ENCODE measurements at places on chromosomes 12 and 14.

DNA sequence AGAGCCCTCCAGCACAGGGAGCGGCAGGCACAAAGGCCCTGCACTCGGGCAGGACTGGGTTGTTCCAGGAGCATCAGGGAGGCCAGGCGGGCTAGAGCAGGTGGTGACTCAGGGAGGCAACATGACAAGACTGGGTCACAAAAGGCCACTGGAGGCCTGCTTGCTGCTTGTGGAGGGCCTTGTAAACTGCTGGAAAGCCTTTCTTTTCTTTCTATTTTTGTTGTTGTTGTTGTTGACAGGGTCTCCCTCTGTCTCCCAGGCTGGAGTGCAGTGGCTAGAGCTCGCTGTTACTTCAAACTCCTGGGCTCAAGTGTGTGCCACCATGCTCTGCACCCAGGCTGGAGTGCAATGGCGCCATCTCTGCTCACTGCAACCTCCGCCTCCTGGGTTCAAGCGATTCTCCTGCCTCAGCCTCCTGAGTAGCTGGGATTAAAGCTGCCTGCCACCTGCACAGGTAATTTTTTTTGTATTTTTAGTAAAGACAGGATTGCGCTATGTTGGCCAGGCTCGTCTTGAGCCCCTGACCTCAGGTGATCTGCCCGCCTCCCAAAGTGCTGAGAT, 11.8 kb upstream of the RCOR1 start:
- DNase-seq = no peak

- no peak for DNase-seq
Measured at GRCh38 chr12:56358836-56359532, 923 bp downstream of the STAT2 start.

- no peak for DNase-seq
Measured at GRCh38 chr12:20314328-20314727, 54.0 kb upstream of the PDE3A start.

DNA sequence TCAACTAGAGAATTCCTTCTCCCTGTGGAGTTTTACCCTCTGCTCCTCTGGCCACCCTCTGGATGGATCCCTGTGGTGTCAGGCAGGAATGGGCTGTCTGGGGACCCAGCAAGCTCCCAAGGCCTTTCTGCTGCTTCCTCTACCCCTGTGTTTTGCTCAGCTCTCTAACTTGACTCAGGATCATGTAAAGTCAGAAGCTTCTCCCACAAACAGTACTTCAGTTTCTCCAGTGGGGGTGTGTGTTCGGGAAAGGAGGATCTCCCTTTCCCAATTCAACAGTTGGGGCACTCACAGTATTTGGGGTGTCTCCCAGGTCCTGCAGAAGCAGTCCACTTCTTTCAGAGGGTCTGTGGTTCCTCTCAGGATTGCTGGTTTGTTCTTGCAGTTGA, 162.4 kb upstream of the NUDT4 start:
- DNase-seq = no peak

DNA sequence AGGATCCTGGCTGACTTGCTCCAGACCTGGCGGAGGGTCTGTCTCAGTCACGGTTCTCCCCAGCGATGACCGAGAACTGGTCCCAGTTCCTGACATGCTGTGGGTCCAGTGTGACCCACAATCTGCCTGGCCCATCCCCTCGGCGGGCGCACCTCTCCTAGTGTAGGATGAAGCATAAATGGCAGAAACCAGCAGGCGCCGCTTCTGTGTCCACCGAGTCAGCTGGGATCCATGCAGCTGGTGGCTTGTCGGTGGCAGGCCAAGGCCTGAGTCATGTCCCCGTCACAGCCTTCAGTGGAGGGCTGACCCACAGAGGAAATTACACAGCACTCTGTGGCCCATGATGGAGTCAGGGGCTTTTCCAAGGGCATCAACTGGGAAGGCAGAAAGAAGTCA, 38.5 kb downstream of the NFKBIA start:
- no peak for DNase-seq

- no peak for DNase-seq
Measured at GRCh38 chr14:103057028-103057371, 349 bp downstream of the CDC42BPB start.

- no peak for DNase-seq
Measured at GRCh38 chr12:30706476-30706875, 10.8 kb upstream of the IPO8 start.

GRCh38 chr12:114623737-114624136, 60.2 kb downstream of the TBX3 start:
- no peak for DNase-seq

GRCh38 chr12:108788076-108788782, 56.9 kb upstream of the CORO1C start:
- DNase-seq = no peak

DNA sequence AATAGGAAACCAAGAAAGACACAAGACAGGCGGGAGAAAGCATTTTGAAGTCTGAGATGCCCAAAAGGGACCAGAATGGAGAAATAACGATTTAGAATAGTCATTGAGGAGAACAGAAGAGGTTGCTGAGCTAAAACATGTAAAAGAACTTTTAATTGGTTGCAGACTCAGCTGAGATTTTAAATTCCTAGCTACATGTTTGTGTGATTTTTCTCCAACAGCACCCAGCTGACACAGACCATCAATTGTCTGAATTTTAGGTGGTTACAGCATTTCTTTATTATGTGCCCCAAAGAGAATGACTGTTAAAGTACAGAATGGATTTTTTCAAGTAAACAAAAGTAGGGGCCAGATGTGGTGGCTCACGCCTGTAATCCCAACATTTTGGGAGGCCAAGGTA, 50.3 kb downstream of the BAZ1A start:
- no peak for DNase-seq

- DNase-seq = no peak
Measured at GRCh38 chr14:22630486-22630885, 13.7 kb downstream of the OR6J1 start.

- no peak for DNase-seq
Measured at GRCh38 chr14:53932966-53933365, 23.7 kb downstream of the BMP4 start.

GRCh38 chr12:124027753-124028554, 54.9 kb downstream of the ZNF664 start:
- no peak for DNase-seq

DNA sequence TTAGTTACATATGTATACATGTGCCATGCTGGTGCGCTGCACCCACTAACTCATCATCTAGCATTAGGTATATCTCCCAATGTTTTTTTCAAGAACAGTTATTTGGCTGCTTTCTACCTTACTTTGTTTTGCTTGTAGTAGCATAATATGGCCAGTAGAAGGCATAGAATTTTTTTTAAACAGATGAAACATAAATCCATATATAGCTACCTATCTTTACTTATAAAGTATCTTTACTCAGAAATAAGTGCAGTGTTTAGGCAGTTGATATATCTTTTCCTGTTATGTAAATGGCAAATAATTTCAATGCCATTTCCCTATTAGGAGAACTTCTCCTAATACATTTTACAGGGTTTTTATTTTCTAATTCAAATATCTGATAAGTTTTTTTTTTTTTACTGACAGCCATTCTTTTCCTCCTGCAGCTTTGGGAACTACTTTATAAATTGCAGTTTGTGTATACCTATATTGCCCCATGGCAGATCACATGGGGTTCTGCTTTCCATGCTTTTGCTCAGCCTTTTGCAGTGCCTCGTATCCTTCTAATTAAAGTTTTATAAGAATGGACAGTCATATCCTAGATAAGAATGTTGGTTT, 143.1 kb downstream of the PCNX1 start:
- no peak for DNase-seq

DNA sequence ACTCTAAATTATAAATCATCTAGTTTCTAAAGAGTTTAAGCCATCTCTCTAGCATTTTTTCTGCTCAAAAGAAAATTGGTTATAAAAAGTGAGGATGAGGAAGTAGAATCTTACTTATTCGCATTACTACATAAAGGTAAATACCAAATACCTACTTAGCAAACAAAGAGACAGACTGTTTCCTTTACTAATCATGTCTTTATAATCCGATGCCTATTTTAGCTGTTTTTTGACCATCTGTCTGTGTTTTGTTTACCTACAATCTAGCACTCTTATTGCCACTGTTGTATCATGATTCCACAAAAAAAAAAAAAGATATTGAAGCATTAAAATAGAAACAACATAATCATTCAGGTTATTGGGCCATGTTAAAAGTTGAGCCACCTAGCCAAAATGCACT, 396.2 kb downstream of the PAWR start:
- DNase-seq = no peak

DNA sequence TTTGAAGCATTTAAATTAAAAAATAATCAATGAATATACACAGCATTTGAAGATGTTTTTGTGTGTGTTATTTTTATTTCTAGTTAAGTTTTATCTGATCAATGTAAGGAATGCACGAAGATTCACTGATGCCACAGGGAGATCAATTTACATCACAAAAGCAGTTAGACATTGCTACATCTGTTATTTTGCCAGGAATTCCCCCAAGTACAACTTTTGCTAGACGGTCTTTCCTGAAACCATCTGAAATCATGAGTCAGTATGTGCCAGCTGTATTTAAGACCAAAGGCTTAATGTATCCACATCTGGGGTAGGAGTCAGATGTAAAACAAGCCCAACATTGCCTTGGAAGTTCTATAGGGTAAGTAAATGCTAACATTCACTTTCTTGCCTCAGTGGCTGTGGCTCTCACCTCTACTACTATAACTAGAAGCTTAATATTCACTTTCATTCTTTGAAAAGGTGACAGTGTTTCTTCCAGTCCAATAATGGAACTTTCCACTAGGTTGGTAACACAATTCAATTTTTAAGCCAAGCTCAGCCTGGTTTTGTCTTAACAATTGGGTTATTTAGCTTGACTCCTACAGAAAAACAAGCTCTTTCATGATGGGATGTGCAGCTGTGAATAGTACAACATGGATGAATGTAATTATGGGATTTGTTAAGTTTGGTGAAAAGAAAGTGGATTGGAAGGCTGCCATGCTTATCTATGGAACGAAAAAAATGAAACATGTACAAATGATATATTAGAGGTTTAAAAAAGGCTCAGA, 385.4 kb upstream of the TMEM132C start:
- no peak for DNase-seq

GRCh38 chr12:26156201-26156871, 31.5 kb upstream of the BHLHE41 start:
- no peak for DNase-seq

GRCh38 chr12:53145383-53146260, 34.9 kb upstream of the ZNF740 start:
- no peak for DNase-seq

- DNase-seq = no peak
Measured at GRCh38 chr12:27015730-27016076, 1.5 kb upstream of the TM7SF3 start.

- peak; percentile 63 for DNase-seq
Measured at GRCh38 chr12:51341251-51342007, 5.0 kb downstream of the CELA1 start.
